Fibroblast of villous mesenchyme (primary cell): ENCODE measurements at places on chromosomes 5 and 9.

DNA sequence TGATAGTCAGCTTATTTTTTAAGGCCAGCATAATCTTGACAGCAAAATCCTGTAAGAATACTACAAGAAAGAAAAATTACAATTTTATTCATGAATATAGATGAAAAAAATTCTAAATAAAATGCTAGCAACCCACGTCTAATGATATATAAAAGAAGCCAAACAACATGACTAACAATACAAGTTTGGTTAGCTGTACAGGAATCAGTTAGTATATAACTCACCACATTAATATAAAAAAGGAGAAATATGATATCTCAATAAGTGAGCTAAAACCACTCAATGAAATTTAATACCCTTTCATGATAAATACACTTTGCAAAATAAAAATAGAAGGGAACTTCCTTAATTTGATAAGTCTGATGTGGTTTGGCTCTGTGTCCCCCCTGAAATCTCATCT is 139.7 kb upstream of the MAN2A1 start:
- DNase-seq: no peak

GRCh38 chr5:96067251-96067650 is 105.6 kb upstream of the ELL2 start:
- no peak for DNase-seq

GRCh38 chr5:25064306-25064705 is 419.5 kb upstream of the CDH10 start:
- DNase-seq: no peak

DNA sequence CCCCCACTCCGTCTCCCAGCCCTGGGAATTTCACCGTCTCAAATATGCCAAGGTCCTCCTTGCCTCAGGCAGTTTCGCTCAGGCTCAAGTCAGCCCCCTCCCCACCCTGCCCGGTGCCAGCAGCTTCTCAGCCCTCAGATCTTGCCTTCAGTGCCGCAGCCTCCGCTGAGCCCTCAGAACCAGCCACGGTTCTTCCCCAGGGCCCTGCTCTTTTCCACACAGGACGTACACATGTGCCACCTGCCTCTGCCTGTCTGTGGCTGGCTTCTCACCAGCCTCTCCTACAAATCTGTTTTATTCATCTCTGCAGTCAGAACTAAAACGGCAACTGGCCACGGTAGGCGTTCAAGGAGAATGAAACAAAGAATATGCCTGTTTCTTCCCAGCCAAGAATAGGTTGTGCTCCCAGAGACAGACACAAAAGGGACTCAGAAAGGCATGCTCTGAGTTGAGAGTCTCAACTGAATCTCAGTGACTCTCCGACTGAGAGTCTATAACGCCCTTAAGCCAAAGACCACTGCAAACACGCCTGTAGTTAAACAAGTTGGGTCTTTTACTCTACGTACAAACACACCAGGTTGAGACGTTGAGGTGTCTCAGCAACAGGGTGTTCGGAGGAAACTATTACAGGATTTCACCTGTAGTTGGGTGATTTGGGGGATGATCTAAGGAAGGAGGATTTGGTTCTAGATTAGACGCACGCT is 10.6 kb upstream of the GRIN1 start:
- DNase-seq: no peak

- no peak for DNase-seq
Measured at GRCh38 chr9:31605164-31605563, 779.3 kb upstream of the ACO1 start.

GRCh38 chr5:14440582-14441431 is 140.8 kb upstream of the OTULINL start:
- DNase-seq: peak; percentile 96

DNA sequence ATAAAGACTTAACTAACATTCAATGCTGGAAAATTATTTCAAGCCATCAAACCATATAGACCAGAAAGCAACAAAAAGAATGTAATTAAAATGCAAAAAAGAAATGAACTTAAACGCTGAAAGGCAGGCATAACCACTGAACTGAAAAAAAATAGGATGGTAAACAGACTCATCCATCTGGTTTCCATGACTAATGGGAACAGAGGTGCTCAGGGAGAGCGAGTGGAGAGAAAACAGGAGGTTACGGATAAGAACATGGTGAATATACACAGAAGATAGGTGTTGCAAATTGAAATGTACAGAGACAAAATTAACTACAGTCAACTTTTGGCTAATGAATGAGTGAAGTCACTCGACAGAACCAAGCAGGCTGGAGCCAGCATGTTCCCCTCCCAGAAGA is 43.5 kb upstream of the RNF38 start:
- DNase-seq: no peak

DNA sequence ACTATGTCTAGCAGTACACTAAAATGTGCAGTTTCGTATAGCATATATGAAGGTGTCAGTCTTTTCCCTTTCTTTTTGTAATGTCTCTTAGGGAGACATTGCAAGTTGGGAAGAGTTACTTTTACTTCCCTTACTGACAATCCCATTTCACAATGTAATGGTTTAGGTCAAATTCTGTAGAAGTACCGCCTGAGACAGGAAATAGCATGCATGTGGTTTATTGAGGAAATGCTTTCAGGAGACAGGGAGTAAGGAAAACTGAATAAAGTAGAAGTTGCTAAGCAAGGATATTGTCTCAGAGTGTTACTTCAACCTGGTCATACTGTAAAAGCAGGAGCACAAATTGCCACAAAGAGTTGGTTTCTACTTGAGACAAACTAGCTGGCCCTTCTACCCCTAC is 32.1 kb upstream of the MSANTD3 start:
- peak; percentile 26 for DNase-seq

DNA sequence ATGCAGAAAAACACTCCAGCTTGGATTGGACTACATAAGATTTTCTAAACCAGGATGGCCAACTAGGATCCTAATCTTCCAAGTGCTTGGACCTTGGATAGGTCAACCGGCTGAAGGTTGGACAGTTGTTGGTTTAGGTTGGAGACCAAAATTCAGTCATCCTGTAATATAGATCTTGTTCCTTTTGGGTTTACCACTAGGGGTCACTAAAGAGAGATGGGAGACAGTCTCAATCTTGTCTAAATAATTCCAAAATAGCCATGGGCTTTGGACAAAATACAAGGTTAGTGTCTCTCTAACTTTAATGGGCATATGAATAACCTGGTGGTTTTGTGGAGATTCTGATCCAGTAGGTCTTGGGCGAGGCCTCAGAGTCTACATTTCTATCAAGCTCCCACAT is 148.7 kb upstream of the ERCC6L2 start:
- DNase-seq: peak; percentile 71

- peak; percentile 9 for DNase-seq
Measured at GRCh38 chr5:64690417-64691151, at the start of gene SHISAL2B. Gene SHISAL2B, plus strand, starts transcription at chr5:64690503. Its CDS starts 121 bp downstream, at chr5:64690624.

GRCh38 chr5:113806904-113807303 is 293.4 kb downstream of the YTHDC2 start:
- no peak for DNase-seq

- DNase-seq: no peak
Measured at GRCh38 chr9:122281368-122281767, 16.7 kb downstream of the MRRF start.

GRCh38 chr9:89888677-89889076 is 283.9 kb downstream of the GADD45G start:
- DNase-seq: no peak

GRCh38 chr9:76969716-76970115 is 49.7 kb upstream of the FOXB2 start:
- no peak for DNase-seq

DNA sequence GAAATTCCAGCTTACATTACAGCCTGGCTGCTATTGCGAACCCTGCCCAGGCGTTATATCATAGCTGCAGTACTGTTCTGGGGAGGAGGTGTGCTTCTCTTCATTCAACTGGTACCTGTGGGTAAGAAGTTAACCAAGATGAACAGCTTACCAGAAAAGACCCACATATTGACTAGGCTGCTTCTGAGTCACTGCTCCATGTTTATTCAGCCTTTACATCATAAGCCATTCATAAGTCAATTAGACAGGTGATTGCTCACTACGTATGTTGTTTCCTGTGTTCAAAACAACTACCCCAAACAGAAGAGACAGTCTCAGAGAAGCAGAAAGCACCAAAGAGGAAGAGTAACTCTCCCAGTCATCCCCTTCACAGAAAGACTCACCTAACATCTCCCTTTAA is 34.7 kb upstream of the SLC22A5 start:
- no peak for DNase-seq

DNA sequence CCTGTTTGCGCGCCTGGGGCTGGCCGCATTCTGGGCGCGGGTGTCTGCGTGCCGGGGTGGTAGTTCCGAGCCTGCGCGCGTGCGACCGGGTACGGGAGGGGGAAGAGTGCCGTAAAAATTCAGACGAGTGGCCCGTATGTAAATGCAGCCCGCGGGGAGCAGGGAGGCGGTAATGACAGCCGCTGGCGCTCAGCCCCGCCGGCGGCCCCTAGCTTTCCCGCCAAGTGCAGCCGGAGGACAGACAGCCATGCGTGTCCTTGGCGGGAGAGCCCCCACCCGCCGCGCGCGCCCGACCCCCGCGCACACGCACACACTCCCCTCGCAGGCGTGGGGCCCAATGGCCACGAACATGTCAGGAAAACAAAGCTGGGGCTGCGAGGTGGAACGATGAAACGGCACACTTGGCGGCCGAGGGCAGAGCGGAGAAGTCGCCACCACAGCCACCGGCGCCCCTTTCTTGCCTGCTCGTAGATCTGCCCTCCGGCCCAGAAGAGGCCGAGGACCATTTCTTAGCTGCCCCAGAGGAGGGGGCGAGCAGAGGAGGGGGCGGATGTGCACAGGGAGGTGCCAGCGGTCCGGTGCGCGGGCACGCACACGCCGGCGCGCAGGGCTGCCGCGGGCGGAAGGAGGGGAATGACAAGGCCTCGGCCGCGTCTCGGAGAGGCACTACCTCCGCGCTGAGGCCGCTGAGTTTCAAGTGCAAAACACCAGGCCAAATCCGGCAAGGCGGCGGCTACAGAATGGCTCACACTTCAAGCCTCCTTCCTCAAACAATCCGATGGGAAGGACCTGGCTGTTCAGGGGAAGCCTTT is 208.4 kb downstream of the MEF2C start:
- DNase-seq: no peak

DNA sequence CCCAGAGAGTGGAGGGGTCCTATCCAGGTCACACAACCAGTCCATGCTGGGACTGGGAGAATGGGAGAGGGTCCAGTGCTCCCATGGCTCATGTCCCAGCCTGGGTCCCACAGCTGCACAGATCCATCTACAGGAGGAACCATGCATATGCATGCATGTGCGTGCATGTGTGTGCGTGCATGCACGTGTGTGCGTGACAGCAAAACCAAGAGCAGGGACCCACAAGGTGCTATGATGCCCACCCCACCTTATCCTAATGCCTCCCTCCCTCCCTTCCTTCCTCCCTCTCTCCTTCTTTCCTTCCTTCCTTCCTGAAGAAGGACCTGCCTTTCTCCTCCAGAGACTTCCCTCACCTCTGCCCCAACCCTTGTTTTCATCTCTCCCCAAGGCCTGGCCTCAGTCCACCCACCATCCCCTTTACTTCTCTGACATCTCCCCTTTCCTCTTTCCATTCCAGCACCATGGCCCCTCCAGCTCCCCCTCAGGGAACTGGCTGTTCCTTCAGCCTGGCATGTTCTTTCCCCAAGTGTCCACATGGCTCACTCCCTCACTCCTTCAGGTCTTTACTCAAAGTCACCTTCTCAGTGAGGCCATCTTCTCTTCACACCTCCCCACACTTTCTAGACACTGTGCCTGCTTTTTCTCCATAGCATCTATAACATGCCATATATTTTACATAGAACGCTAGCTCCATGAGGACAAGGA is 21.8 kb downstream of the AQP7 start:
- no peak for DNase-seq

GRCh38 chr5:97163360-97163764 is 19.7 kb downstream of the RIOK2 start:
- peak; percentile 33 for DNase-seq

DNA sequence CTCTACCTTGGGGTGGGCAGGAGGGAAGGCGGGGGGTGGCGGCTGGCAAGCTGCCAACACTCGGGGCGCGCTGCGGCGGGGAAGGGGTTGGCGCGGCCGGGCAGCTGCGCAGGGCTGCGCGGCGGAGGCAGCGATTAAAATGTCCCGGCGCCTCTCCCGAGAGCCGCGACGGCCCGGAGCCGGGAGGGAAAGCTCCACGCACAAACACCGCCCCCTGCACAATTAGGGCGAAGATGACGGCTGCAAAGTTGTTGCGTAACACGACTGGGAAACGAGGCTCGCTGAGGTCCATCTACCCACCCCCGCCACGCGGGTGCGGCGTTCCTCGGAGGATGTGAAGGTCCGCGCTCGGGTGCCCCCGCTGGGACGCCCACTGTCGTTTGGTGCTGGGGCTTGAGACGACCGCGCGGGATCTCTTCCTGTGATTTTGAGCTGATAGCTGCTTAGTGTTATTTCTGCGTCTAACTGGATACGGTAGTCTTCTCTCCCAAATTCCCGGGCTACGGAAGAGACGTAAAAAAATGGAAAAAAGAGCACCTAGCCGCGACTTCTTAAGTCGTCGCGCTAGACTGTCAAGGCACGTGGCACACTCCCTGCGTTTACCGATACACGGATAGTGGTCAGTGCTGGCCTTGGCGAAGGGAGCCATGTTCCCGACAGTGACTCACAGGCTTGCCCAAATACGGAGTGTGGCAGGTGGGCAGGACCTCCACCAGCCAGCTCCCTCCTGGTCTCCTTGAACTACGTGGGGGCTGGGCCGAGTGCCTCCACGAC is 958 bp upstream of the NFIL3 start:
- DNase-seq: peak; percentile 95

DNA sequence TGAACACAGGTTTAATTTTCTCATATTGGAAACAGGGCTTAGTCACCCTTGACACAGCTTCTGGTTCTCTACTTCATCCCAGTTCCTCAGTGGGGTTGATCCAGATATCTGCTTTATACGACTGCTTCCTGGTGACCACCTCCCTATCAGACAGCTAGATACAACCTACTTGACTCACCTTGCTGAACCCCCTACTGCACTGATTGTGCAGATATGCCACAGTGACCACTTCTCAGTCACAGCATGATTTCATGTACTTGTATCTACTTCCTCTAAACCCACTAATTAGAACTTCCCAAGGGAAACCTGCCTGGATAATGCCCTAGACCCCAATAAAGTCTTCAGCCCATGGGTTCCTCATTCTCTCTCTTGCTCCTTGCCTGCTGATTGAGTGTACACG is 18.4 kb upstream of the RFK start:
- no peak for DNase-seq

DNA sequence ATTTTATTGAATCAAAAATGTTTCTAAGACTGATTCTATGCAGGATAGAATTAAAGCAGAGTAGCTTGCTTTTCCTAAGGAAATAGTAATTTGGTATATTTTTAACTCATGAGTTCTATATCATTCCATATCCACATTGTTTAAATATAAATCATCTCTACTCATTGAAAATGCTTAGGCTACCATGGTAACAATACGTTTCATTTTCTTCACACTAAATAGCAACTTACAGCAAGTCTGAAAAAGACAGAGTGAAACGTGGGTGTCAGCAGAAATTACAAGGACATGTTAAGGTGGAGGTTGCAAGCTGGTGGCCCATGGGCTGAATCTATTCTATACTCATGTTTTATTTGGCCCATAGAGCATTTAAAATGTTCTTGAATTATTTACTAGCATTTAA is 487.9 kb downstream of the ARHGEF28 start:
- no peak for DNase-seq

GRCh38 chr9:128005923-128006322 is 25.1 kb upstream of the EEIG1 start:
- DNase-seq: peak; percentile 64
